ENCODE measurements at places on chromosomes 13 and 19.

- no peak for DNase-seq
Measured at GRCh38 chr13:95874286-95874685, 178.9 kb downstream of the UGGT2 start.

DNA sequence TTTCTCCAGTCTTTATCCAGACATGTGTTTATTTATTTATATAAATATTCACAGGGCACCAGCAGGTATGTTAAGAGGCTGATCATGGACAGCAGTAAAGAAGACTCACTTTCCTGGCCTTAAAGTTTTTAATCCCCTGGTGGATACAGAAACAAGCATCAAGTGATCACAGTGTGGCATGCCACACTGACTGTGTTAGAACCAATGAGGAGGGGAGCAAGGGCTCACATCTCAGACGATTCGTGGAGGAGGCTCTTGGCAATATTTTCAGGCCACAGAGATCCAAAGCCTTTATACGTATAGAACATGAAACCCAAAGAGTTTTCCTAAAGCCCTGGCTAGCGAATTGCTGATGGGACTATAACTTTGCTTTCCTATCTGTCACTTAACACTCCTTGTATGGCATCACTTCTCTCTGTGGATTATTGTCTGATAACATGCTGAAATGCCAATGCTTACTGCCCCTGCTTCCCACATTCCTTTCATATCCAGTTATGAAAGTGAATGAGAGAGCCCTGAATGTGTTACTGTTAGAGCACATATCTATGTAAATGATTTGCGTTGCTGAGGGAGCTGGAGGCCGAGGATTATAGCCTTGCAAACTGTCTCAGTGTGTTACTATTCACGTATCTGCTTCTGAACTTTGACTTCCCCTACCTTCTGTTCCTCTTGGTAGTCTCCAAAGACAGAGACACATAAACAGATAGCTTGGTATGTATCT lies 37.6 kb downstream of the POLR1D start:
- DNase-seq, result no peak

DNA sequence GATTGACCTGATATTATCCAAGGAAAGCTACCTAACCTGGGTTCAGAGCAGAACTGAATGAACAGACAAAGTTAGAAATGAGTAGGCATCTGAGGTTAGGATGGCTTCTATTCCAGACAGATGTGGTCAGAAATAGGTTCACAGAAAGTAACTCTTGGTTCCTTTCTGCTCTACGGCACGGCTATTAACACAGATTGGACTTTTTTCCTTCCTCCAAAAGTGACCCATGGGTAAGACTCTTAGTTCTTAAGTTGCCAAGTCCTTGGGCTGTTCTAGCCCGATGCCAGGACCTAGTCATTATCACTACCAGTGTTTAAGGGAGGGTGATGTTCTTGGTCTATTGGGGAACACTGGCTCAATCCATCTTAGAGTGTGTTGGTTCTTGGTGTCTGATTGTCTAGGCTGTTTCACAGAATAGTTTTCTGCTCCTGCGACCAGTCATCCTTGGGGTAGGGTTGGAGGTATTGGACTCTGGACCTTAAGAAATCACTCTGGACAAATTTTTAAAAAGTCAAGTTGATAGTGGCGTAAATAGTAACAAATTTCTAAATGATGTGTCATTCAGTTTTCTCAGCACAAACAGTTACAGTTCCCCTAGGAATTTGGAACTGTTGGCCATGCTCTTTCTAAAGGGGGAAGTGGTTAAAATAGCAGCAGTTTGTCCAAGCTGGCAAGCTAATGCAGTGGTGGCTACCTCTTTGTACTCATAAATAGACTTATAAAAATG lies 60.1 kb upstream of the MYCBP2 start:
- peak; percentile 34 for DNase-seq

GRCh38 chr19:49637821-49638738 lies 1.9 kb downstream of the RRAS start:
- DNase-seq, result peak; percentile 94

DNA sequence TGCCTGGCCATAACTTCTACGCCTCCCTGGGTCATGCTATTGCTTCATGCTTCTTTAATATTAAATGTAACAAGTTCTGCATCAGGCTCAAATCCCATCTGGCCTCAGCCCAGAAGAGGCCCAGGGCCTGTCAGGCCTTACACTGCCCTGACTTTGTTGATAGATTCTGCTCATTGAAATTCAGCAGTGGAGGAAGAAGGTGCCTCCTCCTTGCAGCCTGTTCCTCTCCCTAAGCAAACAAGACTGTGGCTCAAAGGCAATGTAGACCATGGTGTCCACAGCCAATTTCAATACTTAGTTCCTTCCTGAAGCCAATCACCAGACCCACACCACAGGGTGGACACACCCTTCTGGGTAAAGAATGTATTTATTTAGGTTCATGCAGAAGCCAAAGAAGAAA lies 59.4 kb downstream of the LACC1 start:
- DNase-seq, result no peak

- no peak for DNase-seq
Measured at GRCh38 chr13:32079587-32079986, 48.0 kb downstream of the FRY start.

DNA sequence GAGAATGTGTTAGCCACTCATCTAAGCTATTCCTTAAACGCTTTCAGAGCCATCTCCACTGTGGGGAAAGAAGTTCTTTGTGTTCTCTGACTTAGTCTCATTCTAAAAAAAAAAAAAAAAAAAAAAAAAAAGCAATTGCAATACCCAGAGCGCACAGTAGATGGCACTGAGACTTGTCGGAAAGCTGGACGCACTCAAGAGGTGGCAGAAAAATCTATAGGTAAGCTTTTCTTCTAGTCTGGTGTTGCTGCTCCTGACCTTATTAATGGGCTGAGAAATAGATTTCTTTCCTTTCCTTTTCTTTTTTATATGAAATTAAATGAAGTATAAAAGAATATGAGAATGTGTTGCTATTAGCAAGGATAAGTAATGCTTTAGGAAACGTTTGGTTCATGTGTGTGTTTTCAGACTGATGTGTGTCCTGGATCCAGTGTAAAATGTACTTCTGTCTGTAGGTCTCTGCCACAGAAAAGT lies 4.7 kb upstream of the GJB2 start:
- DNase-seq, result peak; percentile 86

DNA sequence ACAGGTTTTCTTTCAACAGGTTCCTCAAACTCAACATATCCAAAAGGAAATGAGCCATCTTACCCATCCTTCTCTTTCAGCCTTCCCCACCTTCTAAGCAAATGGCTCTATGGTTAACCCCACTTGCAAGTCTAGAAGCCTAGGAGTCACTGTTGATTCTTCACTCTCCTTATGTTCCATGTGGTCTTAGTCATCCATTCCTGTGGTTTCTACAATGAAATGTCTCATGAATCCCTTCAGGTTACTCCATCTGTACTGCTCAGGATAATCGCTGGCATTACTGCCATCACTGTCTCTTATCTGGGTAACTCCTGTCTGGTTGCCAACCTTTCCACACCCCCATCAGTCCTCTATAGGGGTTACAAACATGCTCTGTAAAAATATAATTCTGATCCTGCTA lies 381.3 kb downstream of the ENOX1 start:
- DNase-seq, result peak; percentile 47

DNA sequence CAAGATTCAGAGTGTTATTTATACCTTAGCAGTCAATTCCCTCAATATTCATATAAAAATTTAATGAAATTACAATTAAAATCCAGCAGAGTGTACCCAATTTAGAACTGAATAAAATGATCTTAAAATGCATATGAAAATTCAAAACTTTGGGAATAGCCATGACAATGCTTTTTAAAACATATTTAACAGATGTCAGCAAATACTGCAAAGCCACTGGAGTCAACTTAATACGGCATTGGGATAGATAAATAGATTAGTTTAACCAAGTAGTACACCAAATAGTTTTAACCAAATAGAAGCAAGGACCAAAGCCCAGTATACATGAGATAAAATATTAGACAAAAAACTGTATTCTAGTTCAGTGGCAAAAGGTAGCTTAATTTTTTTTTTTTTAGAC lies 79.8 kb downstream of the TNFSF13B start:
- DNase-seq, result no peak

DNA sequence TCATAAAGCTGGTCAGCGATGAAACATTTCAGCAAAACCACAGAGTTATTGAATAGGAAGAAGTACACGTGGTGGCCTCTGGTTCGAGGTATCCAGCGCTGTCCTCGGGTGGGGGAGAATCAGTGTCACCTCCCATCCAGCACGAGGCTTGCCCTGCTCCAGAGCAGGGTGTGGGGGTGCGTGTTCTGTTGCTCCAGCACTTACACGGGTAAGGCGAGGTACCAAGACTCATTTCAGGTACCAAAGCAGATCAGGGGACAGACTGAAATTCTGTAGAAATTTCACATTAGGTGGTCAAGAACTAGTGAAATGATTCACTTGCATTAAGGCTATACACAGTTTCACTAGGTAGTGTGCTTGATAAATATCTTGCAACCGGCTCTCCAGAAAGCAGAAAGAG lies 164.2 kb upstream of the SOX1 start:
- DNase-seq, result no peak

DNA sequence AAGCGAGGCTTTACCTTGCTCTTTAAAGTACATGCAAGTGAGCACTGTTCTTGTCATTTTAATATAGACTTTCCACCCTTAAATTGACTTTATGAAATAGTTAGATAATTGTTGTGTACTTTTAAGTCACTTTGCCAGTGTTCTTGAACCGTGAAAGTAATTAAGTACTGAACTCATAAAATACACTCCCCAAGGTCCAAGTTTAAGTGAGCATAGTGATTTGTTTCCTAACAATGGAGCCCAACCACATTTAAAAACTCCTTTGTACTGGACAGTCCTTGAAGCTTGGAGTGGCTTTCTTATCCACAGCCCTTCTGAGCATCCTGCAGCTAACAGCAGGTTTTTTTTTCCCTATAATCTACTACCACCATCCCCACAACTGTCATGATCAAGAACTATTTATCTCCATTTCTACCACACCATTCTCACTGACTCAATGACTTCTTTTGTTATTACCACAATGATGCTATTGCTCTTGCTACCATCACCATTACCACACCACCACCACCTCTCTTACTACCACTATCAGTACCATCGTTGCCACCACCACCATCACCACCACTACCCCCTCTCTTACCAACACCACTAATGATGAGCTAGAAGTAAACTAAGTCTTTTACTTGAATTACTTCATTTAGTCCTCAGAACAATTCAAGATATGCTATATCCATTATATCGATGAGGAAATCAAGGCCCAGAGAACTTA lies 452.6 kb downstream of the DIAPH3 start:
- DNase-seq, result no peak

DNA sequence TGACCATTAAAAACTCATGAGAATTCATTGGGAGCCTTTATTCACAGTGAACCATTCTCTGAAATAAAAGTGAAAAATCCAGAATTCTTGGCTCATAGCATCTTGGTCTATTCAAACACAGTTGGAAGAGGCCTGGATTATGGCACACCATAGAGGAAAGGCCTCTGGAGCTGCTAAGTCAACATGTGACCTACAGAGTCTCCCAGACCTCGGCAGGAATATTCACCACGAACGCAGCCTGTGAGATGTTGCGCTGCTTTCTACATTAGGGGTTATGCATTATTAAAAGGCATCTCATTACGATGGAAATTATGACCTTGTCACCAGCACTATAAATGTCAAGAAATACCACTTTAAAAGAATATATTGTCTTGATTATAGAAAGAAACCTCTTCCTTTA lies 132.6 kb downstream of the EFNB2 start:
- DNase-seq, result no peak

- DNase-seq, result no peak
Measured at GRCh38 chr13:77065461-77066147, 38.6 kb upstream of the FBXL3 start.
